T follicular helper cell (primary cell): ENCODE measurements at places on chromosomes 3 and 15.

- DNase-seq: no peak
Measured at GRCh38 chr15:47609693-47610092, 107.6 kb upstream of the SEMA6D start.

DNA sequence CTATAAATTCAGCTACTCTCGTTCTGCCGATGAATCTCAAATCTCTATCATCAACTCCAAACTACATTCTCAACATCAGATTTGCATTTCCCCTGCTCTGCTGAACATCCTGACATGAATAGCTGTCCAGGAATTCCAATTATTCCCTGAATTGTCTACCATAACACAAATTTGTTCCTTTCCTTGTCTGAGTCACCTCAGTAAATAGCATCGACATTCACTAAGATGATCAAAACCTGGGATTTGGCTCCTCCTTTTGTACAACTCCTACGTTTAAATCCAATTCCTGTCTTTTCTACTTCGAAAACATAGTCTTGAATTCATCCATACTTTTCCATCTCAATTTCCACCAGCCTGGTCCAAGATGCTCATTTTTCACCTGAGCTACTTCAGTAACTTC lies 107.0 kb downstream of the GREM1 start:
- no peak for DNase-seq

DNA sequence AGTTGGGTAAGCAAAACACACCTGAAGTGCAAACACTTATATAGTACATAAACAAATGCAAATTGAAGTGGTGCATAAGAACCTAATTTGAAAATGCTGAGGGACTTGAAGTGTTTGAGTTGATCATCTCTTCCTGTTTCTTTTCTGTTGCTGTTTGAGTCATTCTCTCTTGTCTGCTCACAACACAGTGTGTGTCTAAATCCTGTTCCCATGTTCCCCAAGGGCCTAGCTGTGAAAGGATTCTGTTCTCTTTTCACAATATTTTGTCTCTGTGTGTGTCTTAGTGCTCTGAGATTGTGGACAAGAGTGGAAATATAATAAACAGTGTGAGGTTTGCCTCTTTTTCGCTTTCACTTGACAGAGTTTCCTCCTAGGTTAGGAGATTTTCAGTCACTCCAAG lies 6.1 kb downstream of the CD96 start:
- no peak for DNase-seq

DNA sequence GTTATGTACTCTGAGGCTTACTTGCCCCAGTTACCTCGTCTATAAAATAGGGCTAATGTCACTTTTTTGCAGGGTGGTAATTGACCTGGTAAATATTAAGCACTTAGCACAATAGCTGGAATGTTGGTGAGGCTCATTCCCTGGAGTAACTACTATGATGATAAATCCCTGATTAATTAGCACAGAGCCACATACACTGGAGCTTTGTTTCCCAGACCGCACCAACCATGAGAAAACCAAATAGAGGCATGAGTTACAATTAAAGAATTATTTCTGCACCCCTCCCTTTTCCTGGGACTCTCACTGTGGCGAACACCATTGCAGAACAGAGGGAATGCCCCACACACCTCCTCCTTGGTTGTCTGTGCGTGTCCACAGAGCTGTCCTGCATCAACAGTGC lies 76.6 kb upstream of the CPOX start:
- no peak for DNase-seq

GRCh38 chr3:18188491-18188890 lies 236.6 kb downstream of the SATB1 start:
- DNase-seq: no peak

DNA sequence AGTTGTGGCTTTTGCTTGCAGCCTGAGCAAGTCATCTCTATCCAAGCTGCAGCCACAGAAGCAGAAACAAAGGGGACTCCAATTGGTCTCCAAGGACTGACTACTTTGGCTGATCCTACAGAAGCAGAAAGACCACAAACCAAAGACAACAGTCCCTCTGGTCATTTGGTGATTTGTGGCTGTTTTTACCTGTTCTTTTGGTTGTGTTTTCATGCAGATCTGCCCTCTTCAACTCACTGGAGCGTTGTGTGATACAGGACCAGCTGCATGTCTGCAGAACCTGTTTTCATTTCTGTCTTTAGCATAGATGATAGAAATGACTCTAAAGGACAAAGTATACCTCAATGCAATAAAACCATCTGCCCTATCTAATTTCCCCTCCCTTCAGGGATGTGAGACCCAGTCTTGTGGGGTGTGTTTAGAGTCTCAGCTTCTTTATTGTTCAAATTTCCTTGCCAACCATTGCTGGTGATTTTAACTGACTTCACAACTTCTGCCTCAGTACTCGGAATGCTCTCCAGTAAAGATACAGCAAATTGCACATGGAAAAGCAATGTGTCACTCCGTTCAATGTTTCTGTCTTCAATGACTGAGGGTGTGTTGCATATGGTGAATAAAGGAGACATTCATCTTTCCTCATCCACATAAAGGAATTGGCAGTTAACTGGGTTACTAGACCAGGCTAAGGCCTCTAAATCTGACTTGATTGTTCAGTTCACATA lies 48.9 kb upstream of the SLC7A14 start:
- no peak for DNase-seq

GRCh38 chr3:62252438-62253157 lies 120.8 kb downstream of the FEZF2 start:
- DNase-seq: no peak

DNA sequence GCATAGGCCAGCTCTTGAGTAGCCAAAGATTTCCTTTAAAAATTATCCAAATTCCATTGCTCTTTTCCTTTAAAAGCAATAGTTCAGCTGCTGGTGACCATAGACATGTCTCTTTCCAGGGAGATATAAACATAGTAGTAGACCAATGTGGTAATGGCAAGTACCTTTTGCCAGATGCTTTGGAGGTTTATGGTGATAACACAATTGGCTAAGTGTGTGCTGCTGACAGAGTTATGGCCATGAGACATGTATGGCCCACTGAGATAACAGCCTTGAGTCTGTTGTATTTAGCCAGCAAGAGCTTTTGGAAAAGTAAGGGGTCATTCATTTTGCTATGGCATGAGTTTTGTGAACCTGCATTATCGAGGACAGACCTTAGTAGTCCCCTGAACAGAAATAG lies 1146.8 kb downstream of the TUSC7 start:
- no peak for DNase-seq

DNA sequence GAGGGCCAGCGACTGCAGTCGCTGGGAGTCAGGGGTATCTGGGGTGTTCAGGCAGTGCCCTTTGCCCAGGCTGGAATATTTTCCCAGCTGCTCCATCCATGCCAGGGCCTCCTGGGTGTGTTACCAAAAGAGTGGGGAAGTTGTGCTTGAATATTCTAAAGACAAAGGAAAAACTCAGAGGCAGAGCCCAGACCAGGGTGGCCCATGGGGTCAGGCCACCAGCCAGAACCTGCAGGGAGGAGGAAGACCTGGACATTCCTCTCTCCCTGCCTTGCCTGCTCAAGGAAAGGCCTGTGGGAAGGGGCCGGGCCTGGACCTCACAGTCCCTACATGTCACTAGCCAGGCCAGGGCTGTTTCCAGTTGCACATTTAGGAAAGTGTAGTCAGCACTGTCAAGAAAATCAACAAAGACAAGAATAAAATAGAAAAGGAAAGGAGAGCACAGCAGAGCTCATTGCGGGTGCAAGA lies 16.0 kb upstream of the KLF15 start:
- DNase-seq: no peak

- DNase-seq: no peak
Measured at GRCh38 chr3:106533788-106534160, 665.0 kb upstream of the CBLB start.
